Kasumi-1 (cell line): ENCODE measurements at places on chromosomes 5 and 9.

DNA sequence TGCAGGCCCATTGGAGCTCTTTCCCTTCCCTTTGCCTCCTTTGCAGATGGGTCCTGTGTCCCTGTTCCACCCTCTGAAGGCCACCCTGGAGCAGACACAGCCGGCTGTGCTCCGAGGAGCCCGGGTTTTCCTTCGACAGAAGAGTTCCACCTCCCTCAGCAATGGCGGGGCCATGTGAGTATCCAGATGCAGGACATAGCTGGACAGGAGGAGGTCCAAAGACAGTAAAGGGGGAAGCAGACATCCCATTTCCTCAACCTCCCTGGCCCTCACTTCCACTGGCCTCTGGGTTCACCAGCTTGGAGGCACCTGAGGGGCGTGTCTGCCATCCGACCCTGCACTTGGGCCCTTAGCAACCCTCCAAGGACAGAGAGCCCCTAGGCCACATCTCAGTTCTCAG lies 237.9 kb downstream of the CACNA1B start:
- no peak for DNase-seq

DNA sequence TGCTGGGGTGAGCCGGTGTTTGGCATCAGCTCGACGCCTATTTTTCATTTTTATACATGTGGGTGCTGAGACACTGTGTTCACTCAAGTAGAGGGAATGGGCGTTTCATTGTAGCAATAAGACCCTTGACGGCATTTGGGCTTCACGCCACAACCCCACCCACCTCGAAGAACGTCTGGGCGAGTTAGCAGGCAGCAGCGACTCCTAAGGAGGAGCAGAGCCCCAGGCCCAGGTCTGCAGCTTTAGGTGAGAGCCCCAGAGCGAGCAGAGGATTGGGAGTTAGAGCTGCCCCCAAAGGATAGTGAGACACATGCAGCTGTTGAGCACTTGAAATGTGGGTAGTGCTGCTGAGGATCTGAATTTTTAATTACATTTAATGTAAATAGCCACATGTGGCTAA lies 1.6 kb upstream of the ZFP62 start:
- DNase-seq = no peak

DNA sequence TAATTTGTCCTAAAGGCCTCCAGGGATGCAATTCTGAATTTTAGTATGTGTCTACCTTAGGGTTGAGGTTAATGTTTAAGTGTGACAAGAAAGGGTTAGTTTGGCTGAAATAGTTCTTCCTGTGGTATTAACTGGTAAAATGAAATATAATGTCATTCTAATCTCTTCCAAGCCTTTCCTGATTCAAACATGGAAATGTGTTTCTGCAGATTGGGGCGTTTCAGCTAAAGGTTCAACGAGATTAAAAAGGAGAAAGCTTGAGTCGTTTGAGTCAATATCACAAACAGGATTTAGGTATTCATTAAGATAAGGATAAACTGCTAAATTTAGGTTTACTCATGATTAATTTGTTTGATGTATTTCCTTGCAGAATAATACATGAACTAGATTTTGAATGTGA lies 34.4 kb upstream of the ALDOB start:
- DNase-seq = no peak

DNA sequence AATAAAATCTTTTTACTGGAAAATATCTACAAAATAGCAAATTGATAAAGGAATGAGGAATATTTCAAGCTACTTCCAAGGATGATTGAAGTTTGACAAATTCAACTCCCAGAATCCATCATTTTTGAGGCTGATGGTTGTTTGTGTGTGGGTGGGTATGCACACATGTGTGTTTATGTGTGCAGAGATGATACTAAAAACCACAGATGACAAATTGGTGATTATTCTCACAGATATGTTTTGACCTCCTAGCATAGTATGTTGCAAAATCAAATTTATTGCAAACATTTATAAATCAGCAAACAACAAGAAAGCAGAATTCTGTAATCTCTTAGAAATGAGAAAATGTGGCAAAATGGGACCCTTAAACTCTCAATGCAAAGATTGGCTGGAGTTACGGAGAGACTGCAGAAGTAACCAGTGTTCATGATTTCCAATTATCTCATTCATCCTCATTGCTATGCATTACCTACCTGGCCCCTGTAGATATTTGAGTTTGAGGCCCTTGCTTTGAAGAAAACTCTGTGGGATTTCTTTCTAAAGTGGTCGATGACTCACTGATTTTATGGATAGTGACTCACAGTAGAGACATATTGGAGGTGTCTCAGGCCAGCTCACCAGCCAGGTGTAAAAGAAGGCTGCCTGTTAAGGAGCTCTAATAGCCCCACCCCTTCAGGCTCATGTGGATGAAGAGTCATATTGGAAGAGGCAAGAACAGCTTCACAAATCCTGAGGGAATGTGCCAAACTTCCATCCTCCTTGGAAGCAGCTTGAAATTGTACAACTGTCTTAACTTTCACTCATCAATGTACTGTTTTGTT lies 44.6 kb upstream of the TMC1 start:
- DNase-seq = no peak

DNA sequence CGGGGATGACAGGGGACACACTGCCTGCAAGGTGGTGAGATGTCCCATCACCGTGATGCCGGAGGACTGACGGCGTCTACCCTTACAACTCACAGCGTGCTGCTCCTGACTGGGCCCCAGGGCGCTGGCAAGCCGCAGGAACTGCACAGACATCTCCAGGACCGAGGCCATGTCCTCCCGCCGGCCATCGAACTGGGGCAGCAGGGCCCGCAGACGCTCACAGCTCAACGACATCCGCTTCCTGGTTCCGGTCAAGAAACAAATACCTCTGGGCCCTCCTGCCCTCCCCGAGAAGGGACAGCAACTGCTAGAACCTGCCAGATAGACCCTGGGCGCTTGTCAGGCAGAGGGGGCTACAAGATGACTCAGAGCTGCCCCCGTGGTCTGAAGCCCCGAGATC lies 1.0 kb downstream of the SOHLH1 start:
- no peak for DNase-seq

- no peak for DNase-seq
Observed at GRCh38 chr9:133953976-133954709, 38.0 kb downstream of the VAV2 start.

DNA sequence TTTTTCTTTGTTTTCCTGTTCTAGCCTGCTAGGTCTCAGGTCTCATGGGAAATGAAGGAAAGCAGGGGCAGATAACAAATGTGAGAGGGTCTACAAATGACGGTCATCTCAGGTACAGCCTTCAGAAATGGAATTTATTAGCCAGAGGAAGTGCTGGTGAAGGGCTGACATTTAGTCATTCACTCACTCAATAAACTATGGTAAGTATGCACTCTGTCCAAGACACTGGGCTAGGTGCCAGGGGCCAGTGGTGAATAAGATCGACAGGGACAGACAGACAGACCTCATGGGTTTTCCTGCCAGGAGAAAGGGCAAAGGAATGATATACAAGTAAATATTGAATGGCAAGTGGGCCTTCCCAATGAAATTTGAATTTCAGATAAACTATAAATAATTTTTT lies 6.3 kb downstream of the PDE6A start:
- DNase-seq = no peak

DNA sequence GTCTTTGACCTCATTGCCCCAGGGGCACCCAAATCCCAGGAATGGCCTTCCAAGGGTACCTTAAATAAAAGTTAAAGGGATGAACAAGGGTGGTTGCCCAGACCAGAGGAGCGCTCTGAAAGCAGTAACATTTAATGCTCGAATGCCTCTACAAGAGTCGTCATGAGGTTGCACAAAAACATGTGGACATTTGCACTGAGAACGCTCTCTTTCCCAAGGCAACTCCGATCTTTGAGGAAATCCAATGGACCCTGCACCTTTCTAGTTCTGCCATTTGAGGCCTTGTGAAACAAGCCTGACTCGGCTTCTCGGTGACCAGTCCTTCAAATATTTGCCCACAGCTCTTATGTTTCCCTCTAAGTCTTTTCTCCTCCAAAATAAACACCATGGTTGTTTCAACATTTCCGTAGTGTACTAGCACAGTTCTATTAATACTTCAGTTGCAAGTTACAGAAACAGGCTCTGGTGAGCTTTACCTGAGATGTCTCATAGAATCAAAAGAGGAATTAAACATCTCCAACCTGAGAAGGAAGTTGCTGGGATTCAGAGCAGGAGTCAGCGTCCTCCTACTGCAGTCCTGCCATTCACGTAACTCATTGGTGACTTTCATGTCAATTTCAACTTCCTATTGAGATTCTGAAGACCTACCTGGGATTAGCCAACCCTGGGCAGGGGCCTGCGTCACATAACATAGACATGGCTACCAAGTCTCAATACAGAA lies 168.8 kb upstream of the RAI14 start:
- no peak for DNase-seq
